ENCODE measurements at places on chromosomes 16 and 17. TPM values are rescaled to one million over a fixed set of nuclear protein-coding genes. Genes with fewer than 3 reads are reported as not detected.

The MT4 gene
- not detected for total RNA-seq

The PRSS36 gene
- 0.69 TPM for total RNA-seq

- peak overlapping the region; percentile 97 for H3K27ac ChIP-seq
- H3K4me3 ChIP-seq: peak overlapping the region; percentile 82
- H3K36me3 ChIP-seq: peaks cover 12% of the 10 kb centered on the region
- no peak for DNase-seq
- no peaks in the 10 kb centered on the region for H3K27me3 ChIP-seq
Observed at GRCh38 chr17:47896672-47897490, 845 bp downstream of the SP2 start.

- no peak for DNase-seq
- no peak overlapping the region for H3K4me3 ChIP-seq
- no peaks in the 10 kb centered on the region for H3K27me3 ChIP-seq
Observed at GRCh38 chr16:68884861-68885720, 41.8 kb downstream of the TANGO6 start.

The AGRP gene
- total RNA-seq: not detected

DNA sequence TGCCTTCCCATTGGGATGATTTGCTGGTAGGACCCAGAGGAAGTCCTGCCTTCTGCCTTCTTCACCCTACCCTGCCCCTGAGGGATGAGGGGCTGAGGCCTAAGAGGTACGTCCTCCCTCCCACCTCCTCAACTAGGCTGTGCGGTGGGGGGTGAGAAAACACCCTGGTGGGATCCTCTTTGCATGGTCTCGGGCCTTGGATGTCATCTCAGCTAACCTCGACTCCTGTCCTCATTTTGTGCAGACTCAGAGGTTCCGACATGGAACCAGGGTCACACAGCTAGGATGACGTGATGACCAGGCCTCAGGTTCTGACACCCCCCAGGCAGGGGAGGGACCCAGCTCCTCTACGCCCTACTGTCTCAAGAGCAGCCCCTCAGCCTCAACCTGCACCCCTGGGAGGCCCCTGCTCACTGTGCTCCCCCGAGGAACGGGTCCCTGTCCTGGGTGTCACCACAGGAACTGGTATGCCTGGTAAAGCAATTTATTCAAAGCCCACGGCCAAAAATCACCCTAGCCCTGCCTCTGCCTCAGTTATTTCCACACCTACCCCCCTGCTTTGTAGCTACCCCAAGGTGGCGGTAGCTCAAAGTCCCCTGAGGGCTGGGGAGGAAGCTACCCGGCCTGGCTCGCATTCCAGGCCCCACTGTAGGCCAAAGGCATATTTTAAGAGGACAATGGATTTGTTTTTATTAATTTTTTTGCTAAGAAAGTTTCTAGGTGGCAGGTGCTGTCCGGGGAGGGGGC is 17.5 kb downstream of the UNC13D start:
- no peaks in the 10 kb centered on the region for H3K27me3 ChIP-seq
- no peaks in the 10 kb centered on the region for H3K36me3 ChIP-seq
- H3K27ac ChIP-seq: peak overlapping the region; percentile 67
- DNase-seq: no peak
- H3K4me3 ChIP-seq: peak overlapping the region; percentile 49

GRCh38 chr16:4393240-4393600 is 21.6 kb downstream of the VASN start:
- peaks cover 11% of the 10 kb centered on the region for H3K36me3 ChIP-seq
- H3K27me3 ChIP-seq: no peaks in the 10 kb centered on the region
- H3K4me3 ChIP-seq: no peak overlapping the region
- H3K4me1 ChIP-seq: peaks cover 3% of the 10 kb centered on the region
- peak; percentile 42 for DNase-seq

DNA sequence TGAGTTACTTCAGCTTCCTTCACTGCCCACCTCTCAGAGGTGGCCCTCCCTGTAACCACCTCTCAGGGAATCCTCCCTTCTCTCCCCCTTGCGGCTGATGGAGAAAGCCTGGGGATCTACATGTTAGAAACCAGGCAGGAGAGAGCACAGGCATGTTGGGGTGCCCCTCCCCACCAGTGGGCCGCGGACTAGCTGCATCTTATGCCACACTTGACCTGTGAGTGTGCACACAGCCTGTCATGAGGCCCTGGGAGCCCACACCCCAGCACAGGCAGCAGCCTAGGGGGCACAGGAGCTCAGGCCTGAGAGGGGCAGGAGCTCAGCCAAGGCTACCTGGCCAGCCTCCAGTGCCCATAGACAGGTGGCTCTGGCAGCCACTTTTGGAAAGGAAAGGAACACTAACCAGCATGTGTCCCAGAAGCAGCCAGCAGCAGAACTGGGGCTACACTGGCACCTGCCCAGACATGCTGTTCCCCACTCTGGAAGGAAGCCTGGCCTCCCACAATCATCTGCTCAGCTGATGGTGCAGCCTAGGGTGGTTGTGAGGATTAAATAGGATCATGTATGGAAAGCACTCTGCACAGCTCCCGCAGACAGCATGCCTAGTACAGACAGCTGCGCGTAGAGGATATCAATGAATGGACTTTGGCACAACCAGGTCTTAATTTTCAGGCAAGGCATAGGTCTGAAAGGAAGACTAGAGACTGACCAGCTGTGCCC is 60.5 kb downstream of the TMEM132E start:
- H3K4me3 ChIP-seq: no peak overlapping the region
- no peak for DNase-seq
- no peak overlapping the region for H3K27ac ChIP-seq
- H3K36me3 ChIP-seq: no peaks in the 10 kb centered on the region
- no peaks in the 10 kb centered on the region for H3K4me1 ChIP-seq

- H3K27ac ChIP-seq: no peak overlapping the region
- H3K4me1 ChIP-seq: peaks cover 26% of the 10 kb centered on the region
- no peak overlapping the region for H3K4me3 ChIP-seq
- DNase-seq: peak; percentile 47
- H3K36me3 ChIP-seq: no peaks in the 10 kb centered on the region
Observed at GRCh38 chr17:82054351-82055022, 2.8 kb downstream of the GPS1 start.

DNA sequence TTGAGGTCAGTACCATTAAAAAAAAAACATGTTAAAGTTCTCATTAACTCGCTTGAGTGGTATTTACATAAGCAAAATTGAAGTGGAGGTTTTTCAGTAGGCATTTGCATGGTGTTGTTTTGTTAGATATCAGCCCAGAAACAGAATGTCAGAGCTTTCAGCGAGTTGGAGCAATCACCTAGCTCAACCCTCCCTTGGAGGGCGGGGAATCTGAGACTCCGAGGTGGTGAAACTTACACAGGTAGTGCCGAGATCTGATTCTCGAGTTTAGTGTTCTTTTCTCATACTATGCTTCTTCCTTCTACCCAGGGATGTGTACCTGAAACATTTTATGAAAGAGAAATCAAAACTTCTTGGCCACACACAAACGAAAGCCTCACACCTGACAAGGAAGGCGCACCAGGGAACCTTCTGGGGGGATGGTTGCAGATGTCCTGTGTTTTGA is 6.6 kb downstream of the SEC14L1 start:
- peaks cover 71% of the 10 kb centered on the region for H3K4me1 ChIP-seq
- H3K27ac ChIP-seq: peak overlapping the region; percentile 99
- no peaks in the 10 kb centered on the region for H3K27me3 ChIP-seq

The ARHGDIG gene
- total RNA-seq: 0.69 TPM

GRCh38 chr17:41906465-41907184 is 12.1 kb downstream of the ACLY start:
- no peaks in the 10 kb centered on the region for H3K27me3 ChIP-seq
- DNase-seq: no peak
- H3K4me3 ChIP-seq: no peak overlapping the region
- H3K4me1 ChIP-seq: no peaks in the 10 kb centered on the region
- no peaks in the 10 kb centered on the region for H3K36me3 ChIP-seq

The AOC3 gene
- total RNA-seq: 10.6 TPM

DNA sequence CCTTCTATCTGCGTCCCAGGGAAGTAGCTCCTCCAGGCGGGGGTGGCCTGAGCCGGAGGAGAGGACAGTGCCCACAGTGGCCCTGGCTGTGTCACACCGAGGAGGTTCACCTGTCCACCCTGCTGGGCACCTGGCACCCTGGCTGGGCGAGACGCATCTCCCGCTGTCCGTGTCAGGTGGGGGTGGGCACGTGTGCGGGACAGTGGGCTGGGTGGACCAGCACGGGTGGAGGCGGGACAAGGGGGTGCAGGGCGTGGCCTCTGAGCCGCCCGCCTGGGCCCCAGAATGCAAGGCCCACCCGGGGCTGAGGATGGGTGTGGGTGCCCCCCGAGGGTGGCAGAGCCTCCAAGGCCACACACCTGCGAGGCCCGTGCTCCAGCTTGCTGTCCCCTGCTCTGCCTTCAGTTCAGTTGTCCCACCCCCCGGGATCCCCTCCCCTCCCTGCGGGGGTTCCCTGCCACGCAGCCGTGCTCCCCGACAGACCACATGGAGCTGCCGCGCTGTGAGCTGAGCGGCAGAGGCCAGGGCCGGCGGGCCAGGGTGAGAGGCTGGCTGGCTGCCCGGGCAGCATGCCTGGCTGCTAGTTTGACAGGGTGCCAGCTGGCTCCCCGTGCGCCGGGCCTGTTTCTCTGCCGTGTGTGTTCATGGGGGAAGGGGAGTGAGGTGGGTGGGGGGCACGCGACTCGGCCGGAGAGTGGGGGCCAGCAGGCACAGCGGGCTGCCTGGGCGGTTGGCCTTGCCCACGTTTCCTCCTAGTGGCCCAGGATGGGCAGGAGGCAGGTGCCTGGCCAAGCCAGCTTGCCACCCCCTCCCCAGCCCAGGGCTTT is 33.9 kb downstream of the BAHCC1 start:
- peaks cover 43% of the 10 kb centered on the region for H3K4me1 ChIP-seq
- DNase-seq: peak; percentile 79

The SEZ6L2 gene
- total RNA-seq: 0.34 TPM

DNA sequence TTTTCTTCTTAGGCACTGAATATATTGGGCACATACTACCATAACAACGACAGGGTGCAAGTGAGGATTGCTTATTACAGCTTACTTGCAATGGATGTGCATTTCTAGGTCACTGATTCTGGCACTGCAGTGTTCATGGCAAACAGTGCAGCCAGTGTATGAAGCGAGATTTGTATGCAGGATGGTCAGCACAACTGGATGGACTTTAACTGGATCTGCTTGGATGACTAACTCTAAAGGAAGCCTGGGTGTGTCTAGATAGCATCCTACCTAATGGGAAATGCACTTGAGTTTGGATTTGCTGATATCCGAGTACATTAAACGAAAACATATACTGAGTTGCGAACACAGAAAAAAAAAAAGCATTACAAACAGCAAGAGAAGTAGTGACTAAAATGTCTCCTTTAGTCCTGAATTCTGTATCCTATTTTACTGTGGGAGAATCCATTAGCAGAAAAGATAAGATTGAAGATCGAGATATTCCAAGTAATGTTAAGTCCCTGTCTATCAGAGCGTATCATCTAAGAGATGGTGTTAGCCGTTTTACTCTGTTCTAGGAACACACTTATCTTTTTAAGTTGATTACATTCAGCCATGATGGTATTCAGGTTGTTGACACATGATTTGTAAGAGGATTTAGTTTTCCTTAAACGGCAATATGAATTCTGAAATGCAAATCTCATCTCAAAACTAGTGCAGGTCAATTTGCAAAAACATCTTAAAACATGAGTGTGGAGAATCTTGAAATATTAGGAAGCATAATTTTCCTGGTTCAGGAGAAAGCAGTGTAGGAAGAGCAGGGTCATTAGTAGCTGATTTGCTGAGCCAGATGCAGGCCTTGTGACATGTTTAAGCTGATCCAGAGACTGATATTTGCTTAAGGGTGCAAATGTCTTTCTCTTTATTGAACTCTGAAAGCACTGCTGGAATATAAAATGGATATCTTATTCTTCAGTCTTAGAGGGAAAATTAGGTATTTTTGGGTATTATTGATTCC is 142.6 kb upstream of the CPHXL start:
- H3K27ac ChIP-seq: no peak overlapping the region
- no peaks in the 10 kb centered on the region for H3K36me3 ChIP-seq
- H3K4me1 ChIP-seq: no peaks in the 10 kb centered on the region
- DNase-seq: no peak

The ZNF830 gene
- 12.1 TPM for total RNA-seq

DNA sequence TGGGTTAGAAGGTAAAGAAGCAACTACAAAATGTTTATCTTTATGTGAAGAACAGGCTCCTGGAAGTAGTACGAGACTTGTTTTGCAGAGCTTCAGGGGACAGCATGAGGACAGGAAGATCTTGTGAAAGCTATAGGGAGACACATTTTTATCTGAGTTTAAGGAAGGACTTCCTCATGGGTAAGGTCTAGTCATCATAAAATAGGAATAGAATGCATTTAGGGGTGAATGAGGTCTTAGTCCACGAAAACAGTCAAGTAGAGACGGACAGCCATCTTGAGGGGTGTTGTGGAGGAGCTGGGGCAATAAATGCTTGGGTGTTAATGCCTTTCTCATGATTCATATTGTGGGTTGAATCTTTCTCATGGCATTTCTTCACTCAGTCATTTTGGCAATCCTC is 24.3 kb downstream of the KCNJ16 start:
- H3K36me3 ChIP-seq: no peaks in the 10 kb centered on the region
- H3K27ac ChIP-seq: no peak overlapping the region
- no peak overlapping the region for H3K4me3 ChIP-seq
- DNase-seq: no peak

DNA sequence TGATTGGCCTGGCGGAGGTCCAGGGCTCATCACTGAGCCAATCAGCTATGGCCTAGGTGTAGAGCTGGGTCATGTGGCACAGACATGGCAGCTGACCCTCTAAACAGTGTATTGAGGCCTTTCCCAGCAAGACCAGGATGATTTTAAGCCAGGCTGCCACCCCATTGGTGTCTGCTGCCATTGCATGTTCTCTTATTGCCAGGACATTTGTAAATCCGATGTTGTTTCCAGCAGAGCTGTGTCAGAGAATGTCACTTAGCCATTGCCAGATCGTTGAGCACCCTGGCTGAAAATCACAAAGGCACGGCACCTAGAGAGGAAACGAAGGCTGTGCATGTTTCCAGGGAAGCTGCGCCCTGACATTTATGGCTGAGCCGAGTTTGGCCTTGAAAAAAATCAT is 33.4 kb downstream of the RBFOX1 start:
- H3K4me3 ChIP-seq: peak overlapping the region; percentile 29
- peak; percentile 68 for DNase-seq
- no peaks in the 10 kb centered on the region for H3K36me3 ChIP-seq

The PIPOX gene
- total RNA-seq: 0.91 TPM

GRCh38 chr17:80475910-80476876 is at the start of gene NPTX1:
Gene NPTX1 (minus strand): TSS chr17:80476607. CDS start chr17:80476446, 161 bp downstream.
- H3K27ac ChIP-seq: no peak within 1 kb of the TSS
- H3K27me3 ChIP-seq: peaks cover 77% of the 10 kb centered on the region
- H3K4me1 ChIP-seq: peaks cover 24% of the 10 kb centered on the region

DNA sequence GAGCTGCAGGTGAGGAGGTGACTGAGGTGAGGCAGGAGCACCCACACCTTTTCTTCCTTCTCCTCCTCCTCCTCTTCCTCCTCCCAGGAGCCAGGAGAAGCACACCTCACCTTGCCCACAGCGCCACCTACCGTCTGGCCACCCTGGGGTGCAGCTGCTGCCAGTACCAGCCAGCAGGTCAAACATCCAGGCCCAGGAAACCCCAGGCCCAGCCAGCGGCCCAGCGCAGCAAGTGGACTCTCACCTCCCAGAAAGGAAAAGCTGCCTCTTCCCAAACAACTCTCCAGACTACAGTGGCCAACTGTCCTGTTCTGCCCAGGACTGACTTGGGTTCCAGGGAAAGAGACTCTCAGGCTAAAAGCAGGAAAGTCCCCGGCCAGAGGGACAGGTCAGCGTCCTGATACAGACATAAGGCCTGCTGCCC is 22.7 kb downstream of the PEMT start:
- no peak overlapping the region for H3K27ac ChIP-seq
- DNase-seq: peak; percentile 74
- no peaks in the 10 kb centered on the region for H3K36me3 ChIP-seq
- H3K27me3 ChIP-seq: no peaks in the 10 kb centered on the region
- no peak overlapping the region for H3K4me3 ChIP-seq

The MC1R gene
- 0.99 TPM for total RNA-seq

All from psoas muscle (tissue), 8 donors.